ENCODE measurements at places on chromosomes 7 and 10.

- no peaks in the 10 kb centered on the region for H3K36me3 ChIP-seq
- H3K27ac ChIP-seq, result no peak overlapping the region
- no peak overlapping the region for H3K4me3 ChIP-seq
Measured at GRCh38 chr10:64156166-64156565, 635.0 kb downstream of the REEP3 start.

DNA sequence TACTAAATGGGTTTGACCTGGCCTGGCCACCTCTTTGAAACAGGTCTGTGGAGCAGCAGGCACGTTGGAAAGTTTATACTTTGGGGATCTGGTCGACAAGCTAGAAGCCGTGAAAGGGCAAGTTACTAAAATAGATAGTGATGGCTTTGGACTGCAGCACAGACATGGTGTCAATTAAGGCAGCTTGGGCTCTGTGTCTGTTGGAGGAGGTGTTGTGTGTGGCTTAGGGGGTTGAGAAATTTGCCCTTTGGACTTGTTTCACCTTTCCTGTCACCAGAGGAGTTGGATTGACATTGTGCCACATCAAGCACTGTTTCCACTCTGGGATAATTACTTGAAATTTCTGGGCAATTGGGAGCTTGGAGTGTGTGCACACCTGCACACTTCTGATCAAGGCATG lies 251.8 kb upstream of the MKI67 start:
- H3K36me3 ChIP-seq, result no peaks in the 10 kb centered on the region
- H3K4me1 ChIP-seq, result no peaks in the 10 kb centered on the region
- no peak for DNase-seq
- no peaks in the 10 kb centered on the region for H3K27me3 ChIP-seq

- DNase-seq, result no peak
- no peak overlapping the region for H3K27ac ChIP-seq
- no peaks in the 10 kb centered on the region for H3K36me3 ChIP-seq
- no peak overlapping the region for H3K4me3 ChIP-seq
- H3K4me1 ChIP-seq, result peaks cover 14% of the 10 kb centered on the region
Measured at GRCh38 chr7:36562121-36562520, 162.2 kb downstream of the AOAH start.

DNA sequence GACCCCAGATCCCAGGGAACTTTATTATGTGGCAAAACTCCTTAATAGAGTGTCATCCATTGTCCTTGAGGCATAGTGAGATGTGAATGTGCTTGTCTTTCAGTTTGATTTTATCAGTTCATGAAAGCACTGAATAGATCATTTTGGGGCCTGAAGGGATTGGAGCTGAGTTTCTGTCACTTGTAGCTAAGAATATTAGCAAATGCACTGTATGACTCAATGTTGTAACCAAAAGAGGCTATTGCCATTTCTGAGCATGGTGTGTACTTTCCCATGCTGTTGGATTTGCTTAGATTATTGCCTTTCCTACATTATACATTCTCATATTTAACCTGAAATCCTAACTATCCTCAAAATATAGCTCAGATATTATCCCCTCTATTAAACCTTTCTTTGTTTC lies 130.4 kb downstream of the PRKG1 start:
- no peak overlapping the region for H3K27ac ChIP-seq
- no peaks in the 10 kb centered on the region for H3K27me3 ChIP-seq
- H3K4me1 ChIP-seq, result no peaks in the 10 kb centered on the region
- DNase-seq, result no peak

- no peaks in the 10 kb centered on the region for H3K4me1 ChIP-seq
- H3K4me3 ChIP-seq, result no peak overlapping the region
- DNase-seq, result no peak
- no peaks in the 10 kb centered on the region for H3K27me3 ChIP-seq
- H3K36me3 ChIP-seq, result no peaks in the 10 kb centered on the region
Measured at GRCh38 chr10:60230892-60231291, 158.8 kb downstream of the ANK3 start.

GRCh38 chr10:129963641-129964501 lies at the start of gene EBF3:
Gene EBF3 (minus strand): TSS chr10:129964274. CDS start chr10:129963768, 506 bp downstream.
- no peaks in the 10 kb centered on the region for H3K36me3 ChIP-seq
- no peak within 1 kb of the TSS for H3K27ac ChIP-seq
- peak within 1 kb of the TSS; percentile 45 for H3K4me3 ChIP-seq
- peak; percentile 70 for DNase-seq
- peaks cover 5% of the 10 kb centered on the region for H3K27me3 ChIP-seq
- no peaks in the 10 kb centered on the region for H3K4me1 ChIP-seq

DNA sequence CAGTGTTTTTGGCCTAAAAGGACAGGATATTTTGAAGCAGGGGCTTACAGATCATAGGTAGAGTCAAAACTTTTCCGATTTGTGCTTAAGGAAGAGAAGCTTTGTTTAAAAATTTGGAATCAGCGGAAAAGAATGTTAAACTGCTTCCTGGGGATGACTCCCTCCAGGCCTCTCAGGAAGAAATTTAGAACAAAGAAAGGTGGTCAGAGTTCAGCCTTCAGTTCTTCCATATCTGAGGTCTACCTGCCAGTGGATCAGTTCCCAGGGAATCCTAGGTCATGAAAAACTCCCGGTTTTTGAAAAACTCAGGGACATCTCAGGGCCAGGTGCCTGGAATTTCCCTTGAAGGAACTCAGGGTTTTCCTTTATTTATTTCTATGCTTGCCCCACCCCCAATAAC lies 100.3 kb downstream of the MCU start:
- no peaks in the 10 kb centered on the region for H3K36me3 ChIP-seq
- H3K4me3 ChIP-seq, result no peak overlapping the region

- no peak for DNase-seq
- no peaks in the 10 kb centered on the region for H3K27me3 ChIP-seq
- H3K4me1 ChIP-seq, result no peaks in the 10 kb centered on the region
- H3K36me3 ChIP-seq, result no peaks in the 10 kb centered on the region
- no peak overlapping the region for H3K4me3 ChIP-seq
Measured at GRCh38 chr7:26958834-26959233, 94.4 kb upstream of the SKAP2 start.

GRCh38 chr7:150323682-150324372 lies 482 bp upstream of the ACTR3C start:
- no peaks in the 10 kb centered on the region for H3K36me3 ChIP-seq
- H3K4me1 ChIP-seq, result peaks cover 11% of the 10 kb centered on the region
- H3K4me3 ChIP-seq, result peak overlapping the region; percentile 81
- no peaks in the 10 kb centered on the region for H3K27me3 ChIP-seq
- H3K27ac ChIP-seq, result peak overlapping the region; percentile 68

Measured in testis (tissue), 5 donors.